ENCODE measurements at places on chromosomes 4 and X.

GRCh38 chr4:149738156-149738555 is 77.5 kb downstream of the IQCM start:
- DNase-seq: no peak

- no peak for DNase-seq
Measured at GRCh38 chrX:85215946-85216345, 27.6 kb downstream of the SATL1 start.

DNA sequence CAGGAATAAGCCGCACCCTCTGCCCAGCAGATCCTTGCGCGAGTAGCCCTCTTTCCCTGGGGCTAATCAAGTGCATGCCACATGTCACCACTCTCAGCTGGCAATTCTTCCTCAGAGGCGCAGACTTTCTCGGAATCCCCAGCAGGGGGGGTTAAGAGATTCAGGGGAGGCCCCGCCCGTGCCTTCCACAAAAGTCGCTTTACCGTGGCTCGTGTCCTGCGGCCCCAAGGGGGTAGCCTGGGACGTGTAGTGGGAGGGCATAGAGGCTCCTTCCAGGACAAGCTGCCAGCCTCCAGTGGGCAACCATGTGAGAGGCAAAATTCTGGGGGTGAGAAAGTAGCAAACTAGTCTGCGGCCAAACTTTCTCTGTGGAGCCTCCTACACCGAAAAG is 652 bp downstream of the SRPX start:
- DNase-seq: no peak

GRCh38 chr4:23105759-23106370 is 413.1 kb downstream of the GBA3 start:
- no peak for DNase-seq

GRCh38 chr4:141195095-141195707 is 25.5 kb upstream of the ZNF330 start:
- DNase-seq: no peak

GRCh38 chrX:129523079-129523911 is at the start of gene SMARCA1:
Gene SMARCA1, minus strand, starts transcription at chrX:129523490. Its CDS starts 120 bp downstream, at chrX:129523370.
- no peak for DNase-seq

DNA sequence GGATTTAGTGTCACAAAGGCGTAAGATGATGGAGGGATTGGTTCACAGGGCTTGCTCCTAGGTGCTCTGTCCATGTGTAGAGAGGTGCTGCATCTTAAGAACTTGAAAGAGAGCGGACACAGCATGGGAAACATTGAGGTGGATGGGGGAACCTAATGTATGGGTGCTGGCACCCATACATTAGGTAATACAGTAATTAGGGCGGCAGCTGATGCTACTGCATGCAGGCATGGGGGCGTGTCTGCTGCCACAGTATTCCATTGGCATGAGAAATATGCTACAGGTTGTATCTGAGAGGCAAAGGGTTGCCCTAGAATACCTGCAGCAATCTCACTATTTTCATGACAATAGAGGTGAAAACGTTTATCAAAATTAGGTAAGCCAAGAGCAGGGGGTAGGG is 45.8 kb upstream of the UXT start:
- DNase-seq: no peak

DNA sequence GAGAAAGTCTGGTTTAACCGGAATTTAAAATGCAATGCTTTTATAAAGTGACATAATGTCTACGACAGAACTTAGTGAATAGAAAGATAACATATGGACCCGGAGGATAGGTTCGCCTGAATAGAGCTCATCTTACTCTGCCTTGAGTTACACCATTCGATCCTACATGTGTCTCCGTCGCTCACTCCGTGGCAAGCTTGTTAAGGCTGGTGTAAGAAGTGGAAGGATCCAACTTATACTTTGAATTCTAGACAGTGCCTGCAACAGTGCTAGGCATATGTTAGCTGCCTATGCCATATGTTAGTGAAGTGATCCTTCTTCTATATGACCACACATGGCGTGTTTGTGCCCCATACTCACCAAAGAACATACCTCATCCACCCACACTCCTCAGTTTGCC is 50.9 kb downstream of the SEL1L3 start:
- no peak for DNase-seq

- DNase-seq: no peak
Measured at GRCh38 chr4:184167576-184167975, 50.1 kb downstream of the ENPP6 start.

DNA sequence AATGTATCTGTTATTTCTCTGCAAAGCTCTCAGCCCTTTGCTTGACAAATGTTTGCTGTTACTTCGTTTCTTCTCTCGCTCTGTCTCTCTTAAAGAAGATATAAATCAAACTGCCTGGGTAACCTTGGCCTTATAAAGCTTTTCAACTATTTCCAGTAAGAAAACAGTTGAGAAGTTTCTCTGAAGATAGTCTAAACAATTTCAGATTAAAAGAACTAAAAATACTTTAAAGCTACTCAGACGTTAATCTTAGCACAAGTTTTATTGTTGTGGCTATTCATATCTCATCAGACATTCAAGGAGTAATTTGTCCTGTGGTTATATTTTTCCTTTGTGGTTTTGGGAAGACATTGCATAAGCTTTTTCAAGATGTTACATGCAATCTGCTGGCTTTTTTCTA is 22.6 kb downstream of the HOPX start:
- no peak for DNase-seq

DNA sequence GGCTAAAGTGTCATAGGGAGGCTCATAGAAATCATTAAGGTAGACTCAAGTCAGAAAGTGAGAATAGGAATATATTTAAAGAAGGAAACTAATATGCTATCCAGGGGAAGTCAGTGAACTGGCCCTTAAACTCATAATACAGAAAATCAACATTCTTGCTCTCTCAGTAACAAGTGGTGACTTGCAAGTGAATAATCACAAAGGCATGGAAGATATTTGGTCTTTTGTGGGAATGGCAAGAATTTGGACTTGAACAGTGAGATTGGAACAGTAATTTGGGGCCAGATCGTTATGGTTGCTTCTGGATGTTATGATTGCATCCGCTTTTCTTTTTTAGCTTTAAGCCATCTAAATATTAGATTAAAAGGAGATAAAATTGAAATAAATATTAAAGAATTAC is 103.8 kb downstream of the TBC1D19 start:
- DNase-seq: no peak

- DNase-seq: no peak
Measured at GRCh38 chr4:64617800-64618199, 208.6 kb upstream of the TECRL start.

DNA sequence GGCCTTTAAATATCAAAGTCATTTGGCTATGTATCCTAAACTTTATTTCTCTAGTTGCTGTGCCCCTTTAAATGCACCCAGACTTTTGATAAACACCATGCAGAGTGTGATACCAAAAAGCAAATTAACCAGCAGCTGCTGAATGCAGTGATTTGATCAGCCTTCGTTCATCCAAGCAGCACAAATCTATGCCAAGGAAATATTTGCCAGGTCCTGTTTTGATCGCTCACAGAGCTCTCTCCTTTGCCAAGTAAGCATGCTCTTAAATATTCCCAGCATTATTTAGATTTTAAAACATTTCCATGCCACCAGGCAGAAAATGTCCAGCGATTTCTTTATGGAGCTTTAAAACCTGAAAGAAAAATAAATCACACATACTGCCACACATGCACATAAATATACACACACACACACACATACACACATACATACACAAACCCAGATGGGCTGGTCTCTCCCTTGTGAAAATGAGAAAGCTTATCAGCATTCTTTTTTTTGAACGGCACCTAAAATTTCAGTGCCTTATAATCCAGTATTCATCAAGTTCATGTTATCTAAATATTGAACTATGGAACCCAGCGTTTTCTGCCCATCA is 35.7 kb downstream of the BTC start:
- DNase-seq: no peak

GRCh38 chr4:87465739-87466366 is 43.5 kb downstream of the NUDT9 start:
- no peak for DNase-seq

GRCh38 chrX:130080791-130081367 is 29.4 kb downstream of the ELF4 start:
- DNase-seq: no peak

GRCh38 chr4:1097553-1097952 is 15.8 kb downstream of the RNF212 start:
- DNase-seq: no peak

GRCh38 chrX:6732101-6732500 is 197.2 kb upstream of the VCX3A start:
- no peak for DNase-seq

- no peak for DNase-seq
Measured at GRCh38 chr4:157389741-157390140, 169.2 kb downstream of the GRIA2 start.

DNA sequence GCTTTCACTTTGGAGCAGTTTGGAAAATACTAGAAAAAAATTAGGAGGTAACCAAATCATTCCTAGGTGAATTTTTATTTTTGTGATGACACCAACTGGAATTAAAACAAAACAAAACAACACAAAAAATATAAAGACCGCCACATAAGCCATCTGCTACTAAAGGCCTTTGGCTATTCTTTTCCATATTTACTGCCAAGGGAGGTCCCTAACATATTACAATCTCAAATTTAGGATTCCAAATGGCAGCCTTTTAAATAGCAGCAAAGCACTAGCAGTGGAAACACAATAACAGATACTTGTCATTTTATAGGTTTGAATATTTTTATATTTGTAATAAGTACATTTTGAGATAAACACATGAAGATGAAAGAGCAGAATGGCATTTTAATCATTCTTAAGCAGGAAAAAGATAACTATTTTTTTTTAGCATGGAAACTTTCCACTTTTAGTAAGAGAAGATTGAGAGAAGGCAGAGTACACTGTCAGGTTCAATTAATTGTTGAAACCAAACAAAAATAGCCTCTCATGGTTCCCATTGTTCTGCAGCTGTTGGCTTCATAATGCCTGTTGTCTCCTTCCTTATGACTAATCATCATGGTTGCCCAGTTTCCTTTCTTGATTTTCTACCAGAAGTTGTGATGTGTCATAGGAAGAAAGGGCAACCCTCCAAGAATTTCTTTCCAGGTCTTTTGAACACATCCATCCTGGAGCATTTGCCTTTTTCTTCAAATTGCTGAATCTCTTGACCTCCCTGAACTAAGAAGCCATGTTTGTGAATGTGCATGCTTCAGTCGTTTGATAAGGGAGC is 219.0 kb upstream of the EMCN start:
- no peak for DNase-seq

- no peak for DNase-seq
Measured at GRCh38 chrX:129654652-129655546, at the start of gene APLN. Gene APLN, minus strand, starts transcription at chrX:129654956. Its CDS starts 326 bp downstream, at chrX:129654630.

GRCh38 chrX:129996120-129996519 is 13.7 kb downstream of the BCORL1 start:
- no peak for DNase-seq
